ENCODE measurements at places on chromosomes 5 and 9.

- no peak for DNase-seq
Observed at GRCh38 chr5:123709422-123709821, 197.4 kb downstream of the CSNK1G3 start.

DNA sequence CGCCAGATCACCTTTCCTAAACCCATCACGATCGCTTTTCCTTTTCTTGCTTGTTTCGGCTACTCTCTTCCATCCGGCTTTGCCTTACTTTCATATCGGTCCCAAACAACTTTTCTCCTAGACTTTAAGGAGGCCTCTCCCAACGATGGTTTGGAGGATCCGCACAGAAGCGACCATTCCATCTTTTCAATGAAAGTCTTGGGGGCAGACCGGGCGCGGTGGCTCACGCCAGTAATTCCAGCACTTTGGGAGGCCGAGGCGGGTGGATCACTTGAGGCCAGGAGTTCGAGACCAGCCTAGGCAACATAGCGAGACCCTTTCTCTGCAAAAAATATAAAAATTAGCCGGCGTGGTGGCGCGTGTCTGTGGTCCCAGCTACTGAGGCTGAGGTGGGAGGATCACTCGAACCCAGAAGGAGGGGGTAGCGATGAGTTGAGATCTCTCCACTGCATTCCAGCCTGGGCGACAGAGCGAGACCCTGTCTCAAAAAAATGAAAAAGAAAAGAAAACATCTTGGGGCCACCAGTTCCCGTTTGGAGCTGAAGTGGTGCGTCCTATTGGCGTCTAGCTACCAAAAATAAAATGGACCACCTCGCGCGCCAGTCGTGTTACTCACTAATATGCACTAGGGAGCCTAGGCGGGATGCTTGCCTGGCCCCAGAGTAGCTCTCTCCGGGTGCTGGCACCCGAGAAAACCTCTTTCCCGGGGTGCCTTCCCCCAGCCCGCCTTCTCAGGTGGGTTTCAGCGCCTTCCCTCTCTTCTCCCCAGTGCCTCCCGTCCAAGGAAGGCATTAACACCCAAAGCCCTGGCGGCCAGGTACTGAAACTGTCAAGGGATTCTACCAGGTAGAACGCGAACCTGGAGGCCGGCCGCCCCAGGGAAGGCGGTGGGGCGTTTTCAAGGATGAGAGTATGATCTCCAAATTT is 800 bp upstream of the AP3B1 start:
- DNase-seq = peak; percentile 22

GRCh38 chr5:26236936-26237335 is 801.5 kb downstream of the CDH9 start:
- no peak for DNase-seq

DNA sequence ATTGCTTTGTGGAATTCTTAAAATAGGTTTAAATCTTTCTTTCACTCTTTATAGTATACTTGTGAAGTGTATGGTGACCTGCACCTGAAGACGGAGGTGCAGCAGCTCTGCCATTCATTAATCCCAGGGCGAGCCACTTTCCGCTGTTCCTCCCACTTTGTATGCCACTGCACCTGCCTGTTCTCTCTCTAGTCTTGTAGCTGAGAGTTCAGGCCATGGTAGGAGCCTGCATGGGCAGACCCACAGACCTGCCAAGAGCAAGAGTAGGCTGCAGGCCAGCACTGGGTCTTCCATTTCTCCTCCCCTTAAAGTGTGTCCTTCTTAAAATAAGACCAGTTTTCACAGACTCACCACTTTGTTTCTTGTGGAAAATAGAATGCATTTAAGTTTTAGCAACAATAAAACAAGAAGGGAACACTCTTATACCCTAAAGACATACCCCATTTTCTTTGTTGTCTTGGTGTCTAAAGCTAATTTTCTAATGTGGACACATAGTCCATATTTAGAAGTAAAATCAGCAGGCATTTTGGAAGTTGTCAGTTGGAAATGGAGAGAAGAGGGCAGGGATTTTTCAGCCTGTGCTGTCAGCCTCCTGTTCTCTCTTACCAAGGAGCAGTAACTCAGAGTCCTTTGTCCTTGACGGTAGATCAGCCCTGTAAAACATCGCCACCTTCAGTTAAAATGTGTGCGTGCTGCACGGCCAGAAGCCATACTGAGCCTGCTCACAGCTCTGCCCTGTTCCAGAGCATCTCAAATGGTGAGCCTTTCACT is 103.2 kb downstream of the SNCAIP start:
- DNase-seq = no peak

DNA sequence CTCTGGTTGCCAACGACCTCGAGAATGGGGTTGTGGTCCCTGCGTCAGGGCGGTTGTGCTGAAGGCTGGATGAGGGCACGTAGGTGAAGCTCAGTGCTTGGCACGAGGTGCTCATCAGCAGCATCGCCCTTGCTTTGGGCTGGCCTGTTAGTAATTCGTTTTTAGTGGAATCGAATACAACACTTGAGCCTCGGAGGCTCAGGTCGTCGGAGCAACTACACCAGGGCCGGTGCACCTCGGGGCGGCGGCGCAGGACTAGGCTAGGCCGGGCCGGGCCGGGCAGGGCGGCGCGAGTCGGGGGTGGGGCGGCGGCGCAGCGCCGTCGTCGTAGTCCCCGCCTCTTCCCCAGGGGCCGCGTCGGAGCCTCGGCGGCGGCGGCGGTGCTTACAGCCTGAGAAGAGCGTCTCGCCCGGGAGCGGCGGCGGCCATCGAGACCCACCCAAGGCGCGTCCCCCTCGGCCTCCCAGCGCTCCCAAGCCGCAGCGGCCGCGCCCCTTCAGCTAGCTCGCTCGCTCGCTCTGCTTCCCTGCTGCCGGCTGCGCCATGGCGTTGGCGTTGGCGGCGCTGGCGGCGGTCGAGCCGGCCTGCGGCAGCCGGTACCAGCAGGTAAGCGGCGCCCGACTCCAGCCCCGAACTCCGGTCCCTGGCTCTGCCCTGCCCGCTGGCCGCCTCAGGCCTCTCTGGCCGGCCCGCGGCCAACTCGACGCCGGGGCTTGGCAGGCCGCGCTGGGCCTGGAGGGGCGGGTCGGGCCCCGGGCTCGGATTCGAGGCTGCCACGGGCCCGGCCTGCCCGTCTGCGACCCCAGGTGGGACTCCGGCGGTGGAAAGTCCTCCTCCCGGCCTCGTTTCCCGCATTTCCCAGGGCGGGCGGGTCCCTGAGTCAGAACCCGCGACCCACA is at the start of gene NDFIP1:
TSS of gene NDFIP1 (plus strand) at position 348 of the 899 bp plus-strand sequence. CDS start at position 544, 196 bp downstream.
- peak; percentile 65 for DNase-seq

GRCh38 chr9:126939821-126940221 is 25.2 kb downstream of the RALGPS1 start:
- no peak for DNase-seq

- no peak for DNase-seq
Observed at GRCh38 chr5:94066437-94067207, 325.2 kb upstream of the POU5F2 start.

- no peak for DNase-seq
Observed at GRCh38 chr5:33167541-33167940, 273.2 kb upstream of the TARS1 start.

GRCh38 chr5:10586008-10586407 is 22.1 kb downstream of the ANKRD33B start:
- DNase-seq = no peak

- DNase-seq = no peak
Observed at GRCh38 chr9:130498918-130499698, 54.3 kb downstream of the ASS1 start.

GRCh38 chr5:39599721-39600431 is 175.1 kb upstream of the DAB2 start:
- no peak for DNase-seq

DNA sequence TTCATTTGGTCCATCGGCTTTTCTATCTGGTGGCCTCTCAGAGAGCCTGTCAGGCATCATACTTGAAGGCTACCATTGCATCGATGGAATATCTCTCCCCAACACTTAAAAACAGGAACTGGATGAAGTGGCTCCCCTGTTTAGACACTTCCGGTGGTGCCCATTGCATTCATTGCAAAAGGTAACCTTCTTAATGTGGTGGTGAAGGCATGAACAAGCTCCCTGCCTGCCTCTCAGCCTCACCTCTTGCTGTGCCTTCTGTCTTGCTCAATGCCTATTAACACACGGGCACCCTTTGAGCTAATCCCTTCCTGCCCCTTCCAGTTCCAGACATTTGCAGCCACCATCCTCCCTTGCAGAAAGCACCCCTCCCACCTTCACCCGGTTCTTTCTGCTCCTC is 233.1 kb upstream of the MSX2 start:
- no peak for DNase-seq

DNA sequence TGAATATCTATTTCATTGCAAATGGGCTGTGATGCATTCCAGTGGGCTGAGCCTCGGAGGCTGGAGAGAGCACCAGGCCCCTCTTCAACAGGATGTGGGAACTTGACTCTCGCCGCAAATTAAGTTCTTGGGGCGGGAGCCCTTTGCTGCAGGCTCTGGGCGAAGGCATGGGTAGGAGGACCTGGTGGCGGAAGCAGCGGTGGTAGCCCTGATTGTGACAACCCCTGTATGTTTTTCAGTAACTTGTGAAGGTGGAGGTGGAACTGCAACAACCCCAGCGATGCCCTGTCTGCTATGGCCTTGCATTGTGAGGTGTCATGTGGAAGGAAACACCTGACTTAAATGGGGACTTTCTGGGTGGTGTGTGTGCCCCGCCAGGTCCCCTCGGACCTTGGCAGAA is 9.4 kb downstream of the FYB1 start:
- DNase-seq = no peak

DNA sequence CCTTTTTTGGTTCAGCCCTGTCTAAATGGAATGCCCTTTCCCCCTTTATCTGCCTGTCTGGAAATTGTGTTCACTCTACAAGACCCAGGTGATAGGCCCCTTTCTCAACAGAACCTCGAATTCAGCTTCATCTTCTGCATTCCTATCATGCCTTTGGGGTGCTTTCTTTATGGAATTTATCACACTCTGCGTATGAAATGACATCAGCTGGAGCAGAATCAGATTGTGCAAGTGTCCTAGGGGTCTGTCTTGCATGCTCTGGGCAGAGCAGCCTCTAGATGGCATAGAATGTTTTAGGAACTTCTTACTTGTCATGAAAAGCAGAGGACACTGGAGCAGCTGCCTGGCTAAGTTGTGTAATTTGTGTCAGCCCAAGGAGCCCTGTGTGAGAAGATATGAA is 84.9 kb downstream of the ISL1 start:
- no peak for DNase-seq

- no peak for DNase-seq
Observed at GRCh38 chr5:132689513-132689912, 15.7 kb downstream of the IL4 start.

GRCh38 chr9:13278368-13279246 is 885 bp downstream of the MPDZ start:
- DNase-seq = no peak

- no peak for DNase-seq
Observed at GRCh38 chr9:6965566-6965965, 207.8 kb downstream of the KDM4C start.

GRCh38 chr5:174283211-174284005 is 237.9 kb downstream of the NSG2 start:
- DNase-seq = no peak

GRCh38 chr9:89807682-89808075 is 202.9 kb downstream of the GADD45G start:
- no peak for DNase-seq

- DNase-seq = no peak
Observed at GRCh38 chr5:146208916-146209522, 5.6 kb downstream of the RBM27 start.

DNA sequence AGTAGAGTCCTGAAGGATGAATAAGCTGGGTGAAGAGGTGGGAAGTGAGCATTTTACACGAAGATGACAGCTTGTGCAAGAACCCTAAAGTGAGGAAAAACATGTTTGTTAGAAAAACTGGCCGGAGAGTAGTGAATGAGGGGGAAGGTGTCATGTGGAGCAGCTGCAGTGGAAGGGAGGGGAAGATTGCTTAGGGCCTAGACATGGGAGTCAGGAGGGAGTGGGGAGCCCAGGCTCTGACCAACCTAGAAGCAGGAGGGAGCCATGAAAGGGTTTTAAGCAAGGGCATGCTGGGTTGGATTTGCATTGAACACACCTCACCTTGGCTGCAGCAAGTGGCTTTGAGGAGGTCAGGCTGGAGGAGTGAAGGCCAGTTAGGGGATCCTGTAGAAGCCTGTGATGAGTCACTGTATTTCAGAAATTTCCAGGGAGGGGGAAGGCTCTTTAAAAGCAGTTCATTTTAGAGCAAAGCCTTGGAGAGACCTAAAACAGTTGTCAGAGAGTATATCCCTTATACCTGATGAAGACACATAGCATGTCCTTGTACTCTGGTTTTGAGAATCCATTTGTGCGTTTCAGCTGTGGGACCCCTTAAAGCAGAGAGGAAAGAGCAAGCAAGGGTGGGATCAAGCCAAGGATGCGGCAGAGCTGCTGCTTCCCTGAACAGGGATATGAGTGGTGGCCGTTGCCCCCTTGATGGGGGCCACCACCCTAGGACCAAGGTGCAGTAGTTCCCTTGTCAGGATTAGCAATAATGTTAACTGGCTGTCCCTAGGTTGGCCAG is 45.4 kb downstream of the ANGPTL2 start:
- DNase-seq = no peak

- DNase-seq = no peak
Observed at GRCh38 chr9:137146527-137146918, 7.6 kb downstream of the GRIN1 start.

DNA sequence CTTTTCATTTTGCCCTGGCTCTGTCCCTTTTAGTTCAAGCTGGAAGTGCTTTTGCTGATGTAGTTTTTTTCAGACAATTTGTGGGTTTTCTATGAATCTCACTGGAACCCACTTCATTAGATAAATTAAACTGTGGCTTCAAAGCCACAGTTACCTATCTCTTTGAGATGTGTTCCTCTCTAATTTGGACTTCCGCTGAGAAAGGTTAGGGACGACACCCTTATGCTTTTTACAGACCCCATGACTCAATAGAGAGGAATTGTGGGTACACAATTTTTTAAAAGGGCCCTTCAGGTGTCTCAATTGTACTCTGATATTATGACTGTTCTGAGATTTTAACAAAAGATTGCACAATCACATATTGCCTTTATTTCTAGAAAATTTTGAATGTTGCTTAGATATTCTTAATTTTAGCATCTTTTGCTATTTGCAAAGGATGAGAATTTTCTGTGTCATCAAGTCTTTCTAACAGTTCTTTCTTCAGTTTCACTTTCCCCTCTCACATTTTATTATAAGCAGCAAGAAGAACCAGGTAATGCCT is 110.6 kb downstream of the GADD45G start:
- DNase-seq = no peak

GRCh38 chr5:55160493-55161209 is 680 bp downstream of the GPX8 start:
- no peak for DNase-seq

GRCh38 chr5:168790002-168790635 is 211.0 kb upstream of the PANK3 start:
- DNase-seq = no peak

DNA sequence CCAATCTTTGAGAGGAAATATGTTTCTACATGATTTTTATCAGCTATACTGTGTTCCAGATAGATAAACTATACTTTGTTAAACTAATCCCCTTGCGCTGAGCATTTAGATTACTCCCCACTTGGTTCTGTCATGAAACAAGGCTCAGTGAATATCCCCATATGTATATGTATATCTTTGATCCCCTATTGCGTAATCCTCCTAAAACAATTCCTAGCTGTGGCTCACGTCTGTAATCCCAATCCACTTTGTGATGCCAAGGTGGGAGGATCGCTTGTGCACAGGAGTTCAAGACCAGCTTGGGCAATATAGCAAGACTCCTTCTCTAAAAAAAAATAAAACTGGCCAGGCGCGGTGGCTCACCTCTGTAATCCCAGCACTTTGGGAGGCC is 2.7 kb downstream of the PHYHD1 start:
- no peak for DNase-seq
